ENCODE measurements at places on chromosomes 2 and 18.

DNA sequence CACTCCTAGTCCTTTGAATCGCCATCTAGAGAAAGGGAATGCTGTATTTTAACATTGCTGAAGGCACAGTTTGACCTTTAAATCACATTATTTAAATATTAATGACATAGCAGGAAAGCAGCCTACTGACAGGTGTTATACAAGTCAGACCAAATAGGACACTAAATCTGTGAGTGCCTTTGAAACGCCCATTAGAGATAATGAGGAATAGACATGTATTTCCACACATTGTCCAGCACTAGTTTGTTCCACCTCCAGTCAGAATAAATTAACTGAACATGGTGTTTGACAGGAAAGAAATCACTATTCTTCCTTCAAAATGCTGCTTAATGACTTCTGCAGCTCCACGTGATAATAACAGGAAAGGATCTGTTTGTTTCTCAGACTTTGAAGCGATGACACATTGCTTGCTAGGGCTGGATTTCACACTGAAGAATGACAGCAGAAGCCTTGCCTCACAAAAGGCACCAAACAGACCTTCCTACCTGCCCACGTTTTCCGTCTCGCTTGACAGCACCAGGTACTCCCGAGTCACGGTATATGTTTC, 90.5 kb upstream of the DDX18 start:
- no peak for DNase-seq

DNA sequence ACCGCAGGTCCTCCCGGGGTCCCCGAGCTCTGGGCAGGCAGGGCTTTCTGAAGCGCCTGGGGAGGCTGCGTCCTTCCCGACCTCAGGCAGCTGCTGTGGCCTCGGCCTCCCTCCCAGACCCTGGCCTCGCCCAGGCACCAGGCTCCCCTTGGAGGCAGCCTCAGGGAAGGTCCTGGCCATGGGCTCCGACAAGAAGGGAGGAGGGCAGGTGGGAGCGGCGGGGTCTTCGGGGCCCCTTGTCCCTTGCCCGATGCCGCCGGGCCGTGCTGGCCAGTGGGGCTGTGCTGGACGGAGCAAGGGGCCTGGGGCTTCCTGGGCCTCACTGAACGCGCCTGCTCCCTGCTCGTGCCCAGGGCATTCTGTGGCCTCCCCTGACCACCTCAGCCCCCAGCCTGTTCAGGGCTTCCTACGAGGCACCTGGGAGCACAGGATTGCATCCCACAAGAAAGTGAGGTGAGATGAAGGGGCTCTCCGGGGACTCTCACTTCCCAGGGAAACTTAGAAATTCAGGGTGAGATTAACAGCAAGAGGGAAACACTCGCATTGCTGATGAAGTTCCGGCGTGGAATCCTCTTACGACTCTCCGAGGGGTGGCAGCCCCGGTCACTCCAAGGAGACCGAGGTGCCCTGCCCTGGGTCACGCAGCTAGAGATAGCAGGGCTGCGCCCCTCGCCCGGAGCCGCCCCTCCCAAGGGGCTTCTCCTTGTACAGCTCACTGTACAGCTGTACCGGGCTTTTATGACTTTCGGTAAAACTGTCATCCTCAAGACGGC, 778 bp downstream of the MFSD2B start:
- DNase-seq = no peak

DNA sequence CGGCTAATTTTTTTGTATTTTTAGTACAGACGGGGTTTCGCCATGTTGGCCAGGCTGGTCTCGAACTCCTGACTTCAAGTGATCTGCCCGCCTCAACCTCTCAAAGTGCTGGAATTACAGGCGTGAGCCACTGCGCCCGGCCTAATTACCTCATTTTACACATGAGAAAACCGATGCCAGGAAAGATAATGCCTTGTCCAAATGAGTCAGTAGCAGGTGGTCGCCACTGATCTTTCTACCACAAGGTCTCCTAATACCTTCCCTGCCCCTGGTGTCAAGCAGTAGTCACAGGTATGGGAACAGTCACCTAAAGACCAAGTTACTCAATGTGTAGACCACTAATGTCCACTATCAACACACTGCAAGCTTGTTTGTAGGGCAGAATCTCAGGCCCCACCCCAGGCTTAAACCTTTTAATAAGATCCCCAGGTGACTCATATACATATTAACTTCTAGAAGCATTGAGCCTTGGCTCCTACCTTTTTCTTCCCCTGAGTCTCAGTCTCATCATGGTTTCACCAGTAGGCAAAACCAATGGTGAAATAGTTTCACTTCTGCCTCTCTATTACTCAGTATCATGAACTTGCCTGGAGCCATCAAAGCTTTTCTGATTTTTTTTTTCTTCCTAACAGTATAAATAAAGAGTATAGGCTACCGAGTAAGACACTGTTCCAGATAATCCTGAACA, 6.9 kb upstream of the EPB41L5 start:
- DNase-seq = no peak

DNA sequence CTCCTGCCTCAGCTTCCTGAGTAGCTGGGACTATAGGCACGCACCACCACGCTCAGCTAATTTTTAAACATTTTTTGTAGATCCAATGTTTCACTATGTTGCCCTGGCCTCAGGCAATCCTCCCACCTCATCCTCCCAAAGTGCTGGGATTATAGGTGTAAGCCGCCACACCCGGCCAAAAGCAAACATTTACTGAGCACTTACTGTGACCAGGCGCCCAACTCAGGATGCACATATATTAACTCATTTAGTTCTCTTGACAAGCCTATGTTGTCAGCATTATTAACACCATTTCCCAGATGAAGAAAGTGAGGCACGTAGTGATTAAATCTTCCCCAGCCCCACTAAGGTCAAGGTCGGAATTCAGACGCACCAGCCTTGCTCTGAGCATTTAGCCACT, 41.1 kb downstream of the TMEM37 start:
- no peak for DNase-seq

DNA sequence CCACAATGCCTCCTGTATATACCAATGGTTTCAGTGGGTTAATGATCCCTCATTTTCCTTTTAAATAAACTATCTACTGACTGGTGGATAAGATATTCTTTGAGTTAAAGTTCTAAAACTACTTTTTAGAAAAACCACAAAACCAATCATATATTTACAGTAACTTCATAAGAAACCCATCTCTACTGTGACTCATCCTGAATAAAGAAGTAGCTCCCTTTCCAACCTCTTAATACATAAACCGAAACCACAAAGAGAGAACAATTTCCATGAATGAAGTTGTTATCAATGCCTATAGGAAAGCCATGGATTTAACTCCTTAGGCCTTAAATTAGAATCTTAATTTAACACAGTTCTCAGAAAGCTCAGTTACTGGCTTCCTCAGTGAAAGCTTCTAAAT, 227.0 kb upstream of the SMAD7 start:
- DNase-seq = no peak

DNA sequence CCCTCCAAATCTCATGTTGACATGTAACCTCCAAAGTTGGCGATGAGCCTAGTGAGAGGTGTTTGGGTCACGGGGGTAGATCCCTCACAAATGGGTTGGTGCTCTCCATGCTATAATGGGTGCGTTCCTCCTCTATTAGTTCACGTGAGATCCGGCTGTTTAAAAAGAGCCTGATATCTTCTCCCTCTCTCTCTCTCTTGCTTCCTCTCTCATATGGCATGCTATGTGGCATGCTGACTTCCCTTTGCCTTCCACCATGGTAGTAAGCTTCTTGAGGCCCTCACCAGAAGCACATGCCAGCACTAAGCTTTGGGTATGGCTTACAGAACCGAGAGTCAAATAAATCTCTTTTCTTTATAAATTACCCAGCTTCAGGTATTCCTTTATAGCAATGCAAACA, 39.2 kb downstream of the C2orf76 start:
- no peak for DNase-seq

- no peak for DNase-seq
Observed at GRCh38 chr2:21047141-21048009, 3.5 kb upstream of the APOB start.

GRCh38 chr18:36459203-36459602, 161.7 kb downstream of the FHOD3 start:
- no peak for DNase-seq
